ENCODE measurements at places on chromosomes 4 and X.

GRCh38 chr4:88672987-88673386 lies 24.6 kb downstream of the NAP1L5 start:
- no peak for DNase-seq

GRCh38 chr4:74096265-74096980 lies 2.6 kb downstream of the CXCL2 start:
- DNase-seq, result no peak

DNA sequence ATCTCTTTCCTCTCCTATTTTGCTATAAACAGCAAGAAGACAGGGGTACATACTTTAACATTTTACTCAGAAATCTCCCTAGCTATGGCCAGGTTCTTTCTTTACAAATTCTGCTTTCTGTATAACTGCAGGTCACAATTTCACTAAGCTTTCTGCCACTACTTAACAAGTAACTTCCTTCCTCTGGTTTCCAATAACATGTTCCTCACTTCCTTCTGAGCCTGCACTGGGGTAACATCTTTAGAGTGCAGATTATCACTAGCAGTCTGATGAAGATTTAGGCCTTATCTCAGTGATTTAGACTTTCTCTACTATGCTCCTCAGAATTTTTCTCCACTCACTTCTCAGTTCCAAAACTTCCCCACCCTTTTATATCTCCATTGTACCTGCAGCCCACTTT lies 1930.5 kb upstream of the AGA start:
- no peak for DNase-seq

GRCh38 chr4:72564184-72564583 lies 4.8 kb downstream of the ADAMTS3 start:
- DNase-seq, result no peak

DNA sequence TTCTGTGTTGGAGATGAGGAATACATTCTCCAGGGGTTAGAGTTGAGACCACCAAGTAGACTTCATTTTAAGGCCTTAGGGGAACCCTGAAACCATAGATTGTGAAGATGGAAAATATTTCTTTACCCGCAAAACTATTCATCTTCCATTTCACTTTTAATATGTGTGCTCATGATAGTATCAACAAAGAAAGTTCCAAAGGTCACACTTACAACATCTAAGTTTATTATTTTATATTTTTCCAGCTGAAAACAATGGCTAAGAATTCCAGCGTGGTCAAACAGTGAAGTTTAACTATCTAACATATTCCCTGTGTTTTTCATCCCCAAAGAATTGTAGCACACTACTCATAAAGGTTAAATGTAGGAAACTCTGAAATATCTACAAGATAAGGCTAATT lies 214.5 kb upstream of the GIMD1 start:
- no peak for DNase-seq

- DNase-seq, result no peak
These were observed 73.0 kb downstream of the AFF1 start for GRCh38 chr4:87007528-87008446.

- no peak for DNase-seq
These were observed 372.4 kb upstream of the RPS6KA3 start for GRCh38 chrX:20639115-20639514.

GRCh38 chr4:24475756-24476155 lies 108.6 kb downstream of the DHX15 start:
- DNase-seq, result no peak

DNA sequence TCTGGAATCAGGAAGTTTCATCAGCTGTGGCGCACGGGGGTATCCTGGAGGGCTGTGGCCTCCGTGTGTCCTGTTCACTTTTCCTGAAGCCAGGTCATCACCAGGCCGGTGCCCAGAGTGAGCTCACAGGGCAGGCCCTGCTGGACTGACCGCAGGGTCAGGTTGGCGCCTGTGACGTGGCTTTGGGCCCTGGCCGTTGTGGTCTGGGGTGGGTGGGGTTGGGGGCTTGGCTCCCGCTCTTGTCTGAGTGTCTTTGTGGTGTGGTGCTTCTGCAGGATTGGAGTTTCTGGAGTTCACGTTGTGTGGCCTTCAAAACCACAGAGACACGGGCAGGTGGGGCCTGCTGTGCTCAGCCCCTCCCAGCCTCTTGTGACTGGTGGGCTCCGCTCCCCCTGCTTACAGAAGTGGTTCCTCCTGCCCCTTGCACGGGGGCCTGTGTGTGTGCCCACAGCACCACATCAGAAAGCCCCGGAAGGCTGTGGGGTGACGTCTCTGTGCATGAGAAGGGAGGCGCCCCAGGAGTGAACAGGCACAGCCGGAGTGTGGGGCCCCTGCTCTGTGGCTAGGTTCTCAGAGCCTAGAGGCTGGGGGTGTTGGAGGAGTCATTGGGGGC lies 9.5 kb downstream of the RGS12 start:
- peak; percentile 49 for DNase-seq

- no peak for DNase-seq
These were observed 275.6 kb upstream of the HS3ST1 start for GRCh38 chr4:11704186-11704830.

- no peak for DNase-seq
These were observed 127.1 kb upstream of the ANXA3 start for GRCh38 chr4:78424461-78424860.

DNA sequence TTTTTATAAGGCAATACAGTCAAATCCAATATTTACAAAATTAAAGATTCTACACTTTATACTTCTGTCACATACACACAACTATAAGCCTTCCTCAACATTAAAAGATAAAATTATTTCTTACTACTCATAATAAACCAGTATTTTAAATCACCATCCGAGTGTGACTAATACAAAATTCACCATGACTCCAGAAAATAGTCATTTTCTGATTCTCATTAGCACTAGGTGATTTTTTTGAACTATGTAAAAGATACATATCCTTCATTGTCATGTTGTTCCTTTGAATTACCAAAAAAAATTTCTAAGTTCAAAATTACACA lies 646 bp upstream of the SLC7A11 start:
- no peak for DNase-seq

- DNase-seq, result no peak
These were observed 28.5 kb downstream of the TBCK start for GRCh38 chr4:106287353-106287969.

DNA sequence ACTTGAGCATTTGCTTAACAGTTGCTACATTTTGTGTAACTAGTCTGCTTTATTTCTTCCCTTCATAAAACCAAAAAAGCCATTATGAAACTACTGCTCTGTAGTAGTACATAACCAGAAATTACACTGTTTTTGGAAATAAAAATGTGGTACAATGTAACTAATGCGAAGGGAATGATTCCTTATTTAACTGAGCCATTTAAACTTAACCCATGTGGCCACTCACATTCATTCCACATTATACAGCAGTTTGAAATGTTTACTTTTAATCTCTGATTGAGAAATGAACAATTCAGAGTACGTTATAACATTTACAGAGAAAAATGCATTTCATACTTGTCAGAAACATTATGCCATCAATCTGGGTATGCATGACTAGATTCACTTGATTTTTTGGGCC lies 94.2 kb downstream of the NYX start:
- no peak for DNase-seq

DNA sequence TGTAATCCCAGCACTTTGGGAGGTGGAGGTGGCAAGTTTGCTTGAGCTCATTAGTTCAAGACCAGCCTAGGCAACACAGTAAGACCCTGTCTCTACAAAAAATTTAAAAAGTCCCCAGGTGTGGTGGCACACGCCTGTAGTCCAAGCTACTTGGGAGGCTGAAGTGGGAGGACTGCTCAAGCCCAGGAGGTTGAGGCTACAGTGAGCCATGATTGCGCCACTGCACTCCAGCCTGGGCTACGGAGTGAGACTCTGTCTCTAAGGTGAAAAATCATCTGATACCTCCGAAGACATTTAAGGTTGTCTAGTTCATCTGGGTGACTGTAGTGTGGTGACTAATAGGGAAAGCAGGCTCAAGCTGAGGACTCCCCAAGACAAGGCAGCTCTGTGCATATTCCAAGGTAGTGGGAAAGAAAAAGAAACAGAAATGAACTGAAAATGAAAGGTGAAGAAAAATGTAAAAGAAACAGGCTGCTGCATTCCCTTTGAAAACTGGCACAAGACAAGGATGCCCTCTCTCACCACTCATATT lies 23.3 kb downstream of the FRYL start:
- DNase-seq, result no peak

DNA sequence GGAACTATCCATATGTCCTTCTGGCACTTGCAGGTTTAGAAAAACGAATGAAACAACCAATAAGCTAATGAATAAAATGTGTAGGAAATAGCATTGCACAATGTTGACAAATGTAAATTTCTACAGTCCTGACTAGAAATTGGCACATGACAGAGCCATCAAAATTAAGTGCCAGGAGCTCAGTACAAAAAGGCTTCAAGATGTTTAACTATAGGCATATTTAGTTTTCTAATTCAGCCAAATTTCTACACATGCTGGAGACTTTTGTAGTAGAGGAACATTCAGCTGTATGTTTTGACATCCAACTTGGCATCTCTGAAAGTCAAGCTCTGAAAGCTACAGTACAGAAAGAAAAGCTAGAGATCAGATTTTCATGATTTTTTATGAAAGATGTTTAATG lies 1999.4 kb upstream of the AGA start:
- DNase-seq, result no peak

GRCh38 chrX:47216393-47216925 lies 2.0 kb upstream of the CDK16 start:
- DNase-seq, result no peak

GRCh38 chrX:28022371-28022770 lies 41.1 kb upstream of the DCAF8L1 start:
- no peak for DNase-seq

All from stimulated activated CD8-positive, alpha-beta memory T cell treated with anti-CD3 and anti-CD28 coated beads, Interleukin-7, amount 100 ng/mL, for 1 hour (primary cell).